ENCODE measurements at places on chromosomes 13 and 19. TPM values are rescaled to one million over a fixed set of nuclear protein-coding genes. Genes with fewer than 3 reads are reported as not detected.

MEIOSIN gene
- not detected for total RNA-seq

DLL3 gene
- total RNA-seq, result 4.9 TPM

DBP gene
- total RNA-seq, result 2.2 TPM

COMP gene
- total RNA-seq, result not detected

LRRC63 gene
- not detected for total RNA-seq

LRP3 gene
- total RNA-seq, result 60.5 TPM

ZNF136 gene
- 2.0 TPM for total RNA-seq

FREM2 gene
- total RNA-seq, result not detected

ZNF440 gene
- total RNA-seq, result 0.10 TPM

DENND1C gene
- 0.56 TPM for total RNA-seq

ZNF135 gene
- total RNA-seq, result not detected

CGB8 gene
- 5.3 TPM for total RNA-seq

SCAMP4 gene
- 47.3 TPM for total RNA-seq

EPS8L1 gene
- total RNA-seq, result 4.9 TPM

TMEM86B gene
- 4.3 TPM for total RNA-seq

CDX2 gene
- 1.1 TPM for total RNA-seq

YJEFN3 gene
- 1.6 TPM for total RNA-seq

JAK3 gene
- total RNA-seq, result 0.27 TPM

GDF15 gene
- total RNA-seq, result 62.6 TPM

CCNE1 gene
- 27.8 TPM for total RNA-seq

C19orf73 gene
- total RNA-seq, result 2.1 TPM

FOXA3 gene
- 1.0 TPM for total RNA-seq

HCN2 gene
- 33.5 TPM for total RNA-seq

DIAPH3 gene
- total RNA-seq, result 9.2 TPM

ZNF101 gene
- total RNA-seq, result 5.5 TPM

CEACAM1 gene
- 1.4 TPM for total RNA-seq

KLK12 gene
- not detected for total RNA-seq

C19orf67 gene
- total RNA-seq, result not detected

PSG6 gene
- total RNA-seq, result 0.13 TPM

SPTBN4 gene
- total RNA-seq, result 0.91 TPM

MRPL54 gene
- 66.2 TPM for total RNA-seq

TJP3 gene
- 0.73 TPM for total RNA-seq

PNMA8C gene
- not detected for total RNA-seq

BEST2 gene
- not detected for total RNA-seq

MBD3L2 gene
- not detected for total RNA-seq

MBD3 gene
- total RNA-seq, result 46.9 TPM

FGF21 gene
- not detected for total RNA-seq

SRRM5 gene
- total RNA-seq, result 0.81 TPM

XAB2 gene
- 28.5 TPM for total RNA-seq

CGB2 gene
- total RNA-seq, result 0.35 TPM

ZSCAN4 gene
- not detected for total RNA-seq

PGLYRP2 gene
- not detected for total RNA-seq

LACC1 gene
- 2.6 TPM for total RNA-seq

EXOC3L2 gene
- total RNA-seq, result 1.3 TPM

MPND gene
- total RNA-seq, result 11.0 TPM

SHISA7 gene
- not detected for total RNA-seq

ADM5 gene
- 4.0 TPM for total RNA-seq

GZMM gene
- total RNA-seq, result 0.25 TPM

NCLN gene
- total RNA-seq, result 63.3 TPM

SIGLEC8 gene
- total RNA-seq, result not detected

ZNF350 gene
- 5.2 TPM for total RNA-seq

CEACAM5 gene
- total RNA-seq, result 2.6 TPM
